ENCODE measurements at places on chromosomes 6 and 20.

GRCh38 chr20:48282591-48283228 lies 497.4 kb upstream of the SULF2 start:
- no peak for DNase-seq

- DNase-seq, result no peak
These were observed 427.3 kb upstream of the FLRT3 start for GRCh38 chr20:14764511-14765369.

- no peak for DNase-seq
These were observed 42.0 kb upstream of the ESR1 start for GRCh38 chr6:151765444-151765886.

DNA sequence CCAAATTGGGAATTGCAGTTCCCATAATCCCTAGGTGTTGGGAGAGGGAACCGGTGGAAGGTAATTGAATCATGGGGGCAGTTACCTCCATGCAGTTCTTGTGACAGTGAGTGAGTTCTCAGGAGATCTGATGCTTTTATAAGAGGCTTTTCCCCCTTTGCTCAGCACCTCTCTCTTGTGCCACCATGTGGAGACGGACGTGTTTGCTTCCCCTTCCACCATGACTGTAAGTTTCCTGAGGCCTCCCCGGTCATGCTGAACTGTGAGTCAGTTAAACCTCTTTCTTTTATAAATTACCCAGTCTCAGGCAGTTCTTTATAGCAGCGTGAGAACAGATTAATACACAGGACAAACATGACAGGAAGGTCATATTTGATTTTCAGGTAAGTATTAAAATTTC lies 25.3 kb upstream of the HECA start:
- DNase-seq, result no peak

GRCh38 chr6:110781522-110782214 lies 33.6 kb downstream of the CDK19 start:
- no peak for DNase-seq

- no peak for DNase-seq
These were observed 33.5 kb downstream of the EDN3 start for GRCh38 chr20:59333951-59334350.

GRCh38 chr6:90249458-90249857 lies 47.2 kb downstream of the BACH2 start:
- peak; percentile 43 for DNase-seq

GRCh38 chr6:16849280-16849987 lies 88.2 kb upstream of the ATXN1 start:
- no peak for DNase-seq

- no peak for DNase-seq
These were observed 35.8 kb upstream of the ANKRD60 start for GRCh38 chr20:58264271-58264670.

DNA sequence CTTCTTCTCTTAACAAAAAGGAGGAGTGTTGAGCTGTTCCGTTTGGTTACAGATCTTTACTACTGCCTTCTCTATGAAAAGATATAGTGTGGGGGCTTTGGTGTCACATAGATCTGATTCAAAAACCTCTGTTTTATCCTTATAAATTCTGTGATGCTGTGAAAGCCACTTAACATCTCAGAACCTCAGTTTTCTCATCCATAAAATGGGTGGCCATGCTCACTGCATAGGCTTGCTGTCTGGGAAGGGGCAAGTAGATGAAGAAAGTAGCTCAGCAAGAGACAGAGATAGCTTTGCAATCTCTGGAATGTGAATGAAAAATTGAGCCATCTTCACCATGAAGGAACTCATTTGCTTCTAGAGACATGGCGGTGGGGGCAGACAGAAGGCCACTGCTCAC lies 31.6 kb upstream of the RNF24 start:
- no peak for DNase-seq

DNA sequence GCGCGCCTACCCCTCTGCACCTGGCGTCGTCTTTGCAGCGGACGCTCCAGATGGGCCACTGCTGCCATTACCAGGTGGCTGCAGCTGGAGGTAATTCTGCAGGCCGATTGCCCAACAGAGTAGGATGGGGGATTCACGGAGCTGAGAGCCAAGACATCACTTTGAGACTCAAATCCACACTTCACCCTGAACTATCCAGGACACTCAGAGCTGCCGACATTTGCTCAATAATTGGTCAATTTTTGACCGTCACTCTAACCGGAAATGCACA lies 694.9 kb upstream of the FLRT3 start:
- DNase-seq, result no peak

- DNase-seq, result no peak
These were observed 5.6 kb upstream of the SYNE1 start for GRCh38 chr6:152642578-152643375.

GRCh38 chr6:56540232-56541029 lies 102.3 kb downstream of the DST start:
- DNase-seq, result no peak

DNA sequence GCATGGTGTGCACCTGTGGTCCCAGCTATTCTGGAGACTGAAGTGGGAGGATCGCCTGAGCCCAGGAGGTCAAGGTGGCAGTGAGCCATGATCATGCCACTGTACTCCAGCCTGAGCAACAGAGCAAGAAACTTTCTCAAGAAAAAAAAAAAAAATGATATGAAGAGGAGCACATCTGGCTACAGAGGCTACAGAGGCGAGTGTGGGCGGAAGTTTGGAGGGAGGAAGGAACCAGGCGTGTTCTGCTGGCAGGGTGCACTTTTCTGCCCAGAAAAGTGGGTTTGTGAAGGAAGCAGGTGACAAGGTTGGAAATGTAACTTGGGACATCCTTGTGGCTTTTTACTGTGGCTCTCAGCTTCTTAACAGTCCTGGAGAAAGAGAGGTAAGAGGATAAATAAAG lies 96.7 kb downstream of the SNX5 start:
- no peak for DNase-seq

DNA sequence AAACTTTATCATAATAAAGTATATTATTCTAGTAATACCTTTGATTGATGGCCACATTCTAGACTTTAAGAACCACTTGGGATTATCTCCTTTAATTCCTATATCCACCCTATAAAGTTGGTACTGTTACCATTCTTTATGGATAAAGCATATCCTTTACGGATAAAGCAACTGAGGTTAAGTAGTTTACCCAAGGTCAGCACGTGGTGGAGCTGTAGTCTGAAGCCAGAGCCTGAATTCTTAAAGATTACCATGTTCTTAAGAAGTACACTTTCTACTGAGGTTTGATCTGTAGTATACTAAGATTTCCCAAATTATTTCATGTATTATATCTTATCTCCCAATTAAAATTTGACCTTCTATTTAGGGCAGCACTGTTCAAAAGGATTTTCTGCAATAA lies 3.0 kb upstream of the NCOA7 start:
- DNase-seq, result no peak

- no peak for DNase-seq
These were observed 34.9 kb upstream of the HEY2 start for GRCh38 chr6:125714441-125715090.

- no peak for DNase-seq
These were observed 10.4 kb downstream of the ADTRP start for GRCh38 chr6:11767978-11768756.

- DNase-seq, result no peak
These were observed 19.3 kb upstream of the AKIRIN2 start for GRCh38 chr6:87721311-87721710.

GRCh38 chr20:55291261-55291660 lies 714.1 kb downstream of the CBLN4 start:
- DNase-seq, result no peak

GRCh38 chr6:137188855-137189254 lies 15.4 kb upstream of the IL22RA2 start:
- DNase-seq, result no peak

- no peak for DNase-seq
These were observed 10.7 kb downstream of the TXNDC5 start for GRCh38 chr6:7899889-7900213.

- DNase-seq, result no peak
These were observed 175.1 kb downstream of the SCP2D1 start for GRCh38 chr20:18988701-18989100.

- no peak for DNase-seq
These were observed 8.9 kb upstream of the AHI1 start for GRCh38 chr6:135506270-135506997.

GRCh38 chr6:23370051-23370450 lies 756.0 kb upstream of the NRSN1 start:
- no peak for DNase-seq

- DNase-seq, result no peak
These were observed 17.1 kb upstream of the ARMC2 start for GRCh38 chr6:108831104-108831503.

DNA sequence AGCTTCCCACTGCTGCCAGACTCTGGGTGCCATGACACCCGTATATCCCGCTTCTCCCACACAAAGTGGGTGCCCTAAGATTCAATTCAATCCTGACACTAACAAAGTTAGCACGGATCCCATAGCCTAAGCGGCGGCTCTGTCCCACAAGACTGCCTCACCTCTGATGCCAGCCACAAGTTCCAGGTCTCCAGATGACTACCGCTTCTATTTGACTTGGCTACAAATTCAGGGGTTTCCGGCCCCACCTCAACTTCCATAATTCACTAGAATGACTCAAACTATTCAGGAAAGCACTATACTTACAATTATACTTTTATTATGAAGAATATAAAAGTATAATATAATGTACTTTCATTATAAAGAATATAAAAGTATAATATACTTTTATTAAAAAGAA lies 24.8 kb upstream of the SLC22A23 start:
- no peak for DNase-seq

DNA sequence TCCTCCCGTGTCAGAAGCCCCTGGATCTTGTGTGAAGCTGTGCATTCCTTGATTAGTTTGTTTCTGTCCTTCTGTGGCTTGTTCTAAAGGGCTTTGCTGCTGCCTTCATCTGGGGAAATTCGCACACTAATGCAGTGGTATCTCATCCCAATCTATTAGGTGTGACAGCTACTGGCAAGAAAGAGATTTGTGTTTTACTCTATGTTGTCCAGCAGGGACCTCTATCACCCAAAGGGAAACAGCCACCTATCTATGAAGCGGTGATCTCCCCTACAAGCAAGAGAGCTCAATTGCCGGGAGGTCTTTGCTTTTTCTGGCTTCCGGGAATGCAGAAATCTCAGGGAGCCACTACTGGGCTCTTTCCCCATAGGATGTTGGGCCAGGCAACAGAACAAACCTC lies 151.8 kb downstream of the NRN1 start:
- no peak for DNase-seq

GRCh38 chr6:12528581-12529363 lies 187.8 kb upstream of the PHACTR1 start:
- DNase-seq, result no peak

- peak; percentile 68 for DNase-seq
These were observed 18.3 kb downstream of the HIVEP2 start for GRCh38 chr6:142926494-142927270.

GRCh38 chr6:106966671-106967640 lies 7.6 kb downstream of the CD24 start:
- no peak for DNase-seq

DNA sequence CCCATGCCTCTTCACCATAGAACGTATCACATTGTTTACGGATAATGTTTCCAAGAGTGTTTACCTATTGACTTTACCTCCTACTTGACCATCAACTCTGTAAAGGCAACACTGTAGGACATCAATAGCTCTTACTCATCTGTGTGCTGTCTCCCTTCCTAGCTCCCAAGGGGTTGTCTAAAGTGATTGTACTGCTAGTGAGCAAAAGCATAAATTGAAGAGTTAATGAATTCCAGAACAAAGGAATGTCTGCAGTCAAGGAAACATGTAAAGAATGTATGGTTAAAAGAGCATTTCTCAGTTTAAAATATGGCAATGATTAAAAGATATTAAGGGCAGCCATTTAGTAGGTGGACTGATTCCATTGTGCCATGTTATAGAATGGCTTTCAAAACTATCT lies 985.4 kb downstream of the TBC1D32 start:
- no peak for DNase-seq

DNA sequence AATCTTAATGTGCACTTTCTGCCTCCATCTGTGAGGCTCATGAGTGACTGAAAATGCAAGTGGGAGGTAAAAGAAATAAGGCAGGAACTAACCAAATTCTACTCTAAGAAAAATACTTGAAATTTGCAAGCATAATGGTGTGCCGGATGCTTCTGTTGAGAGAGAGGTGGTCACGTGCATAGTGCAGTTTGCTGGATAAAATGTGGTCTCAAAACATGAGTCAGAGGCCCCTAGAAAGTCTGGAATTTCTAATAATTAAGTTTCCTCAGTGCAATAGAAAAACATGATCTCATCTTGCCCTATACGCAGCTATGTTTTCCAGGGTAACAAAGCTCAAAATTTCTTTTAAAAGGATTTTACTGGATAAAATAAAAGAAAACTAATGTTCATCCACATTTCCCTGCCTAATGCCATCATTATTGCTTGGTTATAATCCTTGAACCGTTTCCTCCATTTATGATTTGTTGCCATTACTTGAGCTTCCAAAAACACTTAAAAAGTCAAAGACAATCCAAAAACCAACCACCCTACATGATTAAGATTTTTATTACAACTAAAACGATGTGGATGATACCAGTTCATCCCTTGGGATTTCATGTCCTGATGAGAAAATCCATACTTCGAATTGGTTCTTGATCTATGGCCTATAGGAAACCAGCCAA lies 351.7 kb upstream of the ARID1B start:
- DNase-seq, result no peak

DNA sequence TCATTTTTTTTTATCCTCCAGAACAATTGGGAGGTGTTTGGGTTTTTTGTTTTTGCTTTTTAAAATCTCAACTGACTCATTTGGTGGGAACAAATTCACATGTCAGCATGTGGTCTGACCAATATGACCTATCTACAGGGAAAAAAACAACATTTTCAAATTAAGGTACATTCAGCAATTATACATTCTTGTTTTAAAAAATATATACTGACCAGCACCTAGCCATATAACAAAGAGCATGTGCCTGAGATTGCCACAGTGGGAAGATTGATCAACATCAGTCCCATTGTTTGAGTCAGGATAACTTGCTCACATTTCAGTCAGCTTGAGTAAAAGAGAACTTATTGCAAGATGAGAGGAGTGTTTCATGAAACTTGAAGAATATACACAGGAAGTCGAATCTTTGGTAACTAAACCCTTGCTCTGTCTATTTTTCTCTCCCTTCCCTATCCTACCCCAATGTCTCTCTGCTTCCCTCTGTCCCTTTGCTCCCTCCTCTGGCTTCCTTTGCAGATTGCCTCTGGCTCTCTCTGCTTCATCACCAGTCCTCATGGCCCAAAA lies 163.2 kb upstream of the TAB2 start:
- no peak for DNase-seq

DNA sequence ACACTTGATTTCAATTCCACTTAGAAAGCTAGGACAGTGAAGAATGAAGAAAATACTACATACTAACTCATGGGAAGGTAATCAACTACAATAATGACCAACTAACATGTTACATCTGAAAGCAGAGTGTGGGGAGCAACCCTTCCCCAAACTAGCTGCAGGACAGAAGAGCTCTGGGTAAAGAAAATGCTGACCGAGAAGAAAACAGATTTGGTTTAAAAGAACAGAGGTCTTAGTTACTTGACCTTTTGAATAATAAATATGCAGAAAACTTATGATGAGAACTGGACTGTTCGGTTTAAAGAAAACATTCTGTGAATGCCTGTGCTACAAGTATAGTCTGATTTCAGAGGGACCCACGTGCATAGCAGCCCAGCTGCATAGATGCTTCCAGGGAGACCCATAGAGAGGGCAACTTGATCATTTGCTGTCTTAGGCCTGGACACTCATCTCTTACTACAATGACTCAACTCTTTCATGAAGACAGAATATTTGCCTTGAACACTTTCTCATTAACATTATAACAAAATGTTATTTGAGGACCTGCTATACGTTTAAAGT lies 53.5 kb downstream of the RALGAPA2 start:
- no peak for DNase-seq

Measured in activated CD4-positive, CD25-positive, alpha-beta regulatory T cell treated with anti-CD3 and anti-CD28 coated beads, Interleukin-2, amount 50 U/mL, for 72 hours (primary cell).